ENCODE measurements at places on chromosomes 1 and 21.

GRCh38 chr1:86701731-86702130 lies 2.6 kb upstream of the SH3GLB1 start:
- DNase-seq = no peak

DNA sequence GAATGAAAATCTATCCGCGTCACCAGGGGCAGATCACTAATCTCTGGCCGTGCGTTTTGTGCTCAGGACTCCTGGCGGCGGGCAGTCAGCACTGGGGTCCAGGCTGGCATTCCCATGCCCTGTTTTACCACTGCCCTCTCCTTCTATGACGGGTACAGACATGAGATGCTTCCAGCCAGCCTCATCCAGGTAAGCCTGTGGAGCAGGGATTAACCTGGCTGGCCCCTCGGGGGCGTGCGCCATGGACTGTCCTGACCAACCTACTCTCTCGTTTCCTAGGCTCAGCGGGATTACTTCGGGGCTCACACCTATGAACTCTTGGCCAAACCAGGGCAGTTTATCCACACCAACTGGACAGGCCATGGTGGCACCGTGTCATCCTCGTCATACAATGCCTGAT lies 10.9 kb upstream of the CENPS start:
- DNase-seq = no peak

DNA sequence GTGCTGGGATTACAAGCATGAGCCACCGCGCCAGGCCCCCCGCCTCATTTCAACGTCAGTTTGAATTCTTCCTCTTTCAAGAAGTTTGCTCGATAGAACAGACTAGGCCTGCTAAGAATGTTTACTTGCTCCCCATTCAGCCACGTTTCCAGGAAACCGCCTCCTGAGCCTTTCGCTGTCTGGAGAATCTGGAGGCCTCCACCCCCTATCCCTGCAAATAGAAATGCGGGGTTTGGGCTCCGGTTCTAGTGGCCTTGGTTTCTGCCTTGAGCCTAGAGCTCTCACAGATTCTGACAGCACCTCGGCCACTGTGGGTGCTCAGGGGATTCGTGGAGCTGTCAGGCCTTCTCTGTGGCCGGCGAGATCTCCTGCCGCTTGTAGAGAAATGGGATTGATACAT lies 84.3 kb downstream of the UBIAD1 start:
- DNase-seq = no peak

GRCh38 chr1:193785850-193786420 lies 599.5 kb upstream of the B3GALT2 start:
- DNase-seq = no peak

DNA sequence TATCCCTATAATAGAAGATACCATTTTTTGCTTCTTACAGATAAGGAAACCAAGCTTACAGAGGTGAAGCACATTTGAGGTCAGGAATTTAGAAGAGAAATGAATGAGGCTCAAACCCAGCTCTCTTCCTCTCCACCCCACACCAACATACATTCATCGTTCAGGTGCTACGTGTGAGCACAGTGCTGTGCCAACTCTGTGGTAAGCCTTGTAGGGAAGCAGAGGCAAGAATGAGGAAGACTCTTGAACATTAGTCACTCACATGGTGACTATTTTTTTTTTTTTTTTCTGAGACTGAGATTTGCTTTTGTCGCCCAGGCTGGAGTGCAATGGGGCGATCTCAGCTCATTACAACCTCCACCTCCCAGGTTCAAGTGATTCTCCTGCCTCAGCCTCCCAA lies 314.0 kb downstream of the NTNG1 start:
- DNase-seq = no peak

DNA sequence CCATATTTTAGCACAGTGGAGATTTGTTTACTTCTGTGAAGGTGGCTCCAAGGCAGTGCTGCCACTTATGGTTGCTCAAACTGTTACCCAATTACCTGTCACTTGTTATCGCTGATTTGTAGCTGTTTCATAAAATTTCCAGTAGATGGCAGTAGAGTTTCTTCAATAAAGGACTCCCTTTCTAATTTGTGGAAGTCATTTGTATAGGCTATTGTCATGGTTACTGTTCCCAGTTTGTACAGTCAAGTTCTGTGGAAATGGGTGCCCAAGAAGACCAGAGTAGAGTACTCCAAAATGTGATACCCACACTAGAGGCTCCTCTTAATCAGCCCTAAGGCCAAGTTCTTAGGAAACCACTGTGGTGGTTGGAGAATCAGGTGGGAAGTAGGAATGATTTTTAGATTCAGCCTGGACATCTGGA lies 186.1 kb downstream of the CLEC20A start:
- DNase-seq = peak; percentile 51

- no peak for DNase-seq
These were observed 174.4 kb downstream of the PGBD5 start for GRCh38 chr1:230251644-230252191.

DNA sequence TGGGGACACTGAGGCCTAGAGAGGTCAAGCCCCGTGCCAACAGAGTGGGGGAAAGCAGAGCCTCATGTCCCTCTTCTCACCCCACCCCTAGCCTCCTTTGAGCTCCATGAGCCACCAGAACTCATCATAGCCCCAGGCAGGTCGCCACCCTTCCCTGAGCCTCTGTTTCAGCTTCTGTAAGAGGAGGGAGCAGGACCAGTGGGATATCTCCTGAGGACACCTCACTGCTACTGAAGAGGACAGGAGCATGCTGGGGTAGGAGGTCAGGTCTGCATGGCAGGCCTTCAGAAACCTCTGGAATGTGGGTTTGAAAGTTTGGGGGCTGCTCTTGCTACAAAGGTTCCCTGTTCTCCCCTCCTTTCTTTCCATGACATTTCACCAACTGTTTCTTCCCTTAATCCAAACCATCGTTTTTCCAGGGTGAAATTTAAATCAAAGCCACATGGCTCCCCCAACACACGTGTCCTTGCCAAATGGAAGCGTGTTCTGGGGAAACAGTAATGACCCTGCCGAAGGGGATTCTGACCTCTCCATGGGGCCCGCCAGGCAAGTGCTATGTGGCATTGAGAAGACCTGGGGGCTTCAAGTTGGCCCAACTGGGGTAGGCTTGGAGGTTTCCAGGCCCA lies 88.1 kb upstream of the RUNX3 start:
- no peak for DNase-seq

GRCh38 chr1:83692524-83693381 lies 306.2 kb downstream of the TTLL7 start:
- peak; percentile 27 for DNase-seq

DNA sequence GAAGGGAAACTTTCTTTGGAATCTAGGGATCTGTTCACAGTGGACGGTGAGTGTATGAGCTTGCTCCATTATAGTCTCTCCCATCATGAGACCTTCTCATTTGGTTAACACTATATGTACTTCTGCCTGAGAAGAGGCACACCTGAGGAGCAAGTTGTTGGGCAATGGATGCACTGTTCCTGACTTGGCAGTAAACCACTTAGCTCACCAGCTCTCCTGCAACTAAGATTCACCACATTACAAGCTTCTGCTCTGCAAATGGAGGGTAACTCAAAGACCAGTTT lies 10.2 kb downstream of the MACF1 start:
- DNase-seq = no peak

- DNase-seq = no peak
These were observed 1182.5 kb downstream of the MRPL39 start for GRCh38 chr21:24424776-24425175.

DNA sequence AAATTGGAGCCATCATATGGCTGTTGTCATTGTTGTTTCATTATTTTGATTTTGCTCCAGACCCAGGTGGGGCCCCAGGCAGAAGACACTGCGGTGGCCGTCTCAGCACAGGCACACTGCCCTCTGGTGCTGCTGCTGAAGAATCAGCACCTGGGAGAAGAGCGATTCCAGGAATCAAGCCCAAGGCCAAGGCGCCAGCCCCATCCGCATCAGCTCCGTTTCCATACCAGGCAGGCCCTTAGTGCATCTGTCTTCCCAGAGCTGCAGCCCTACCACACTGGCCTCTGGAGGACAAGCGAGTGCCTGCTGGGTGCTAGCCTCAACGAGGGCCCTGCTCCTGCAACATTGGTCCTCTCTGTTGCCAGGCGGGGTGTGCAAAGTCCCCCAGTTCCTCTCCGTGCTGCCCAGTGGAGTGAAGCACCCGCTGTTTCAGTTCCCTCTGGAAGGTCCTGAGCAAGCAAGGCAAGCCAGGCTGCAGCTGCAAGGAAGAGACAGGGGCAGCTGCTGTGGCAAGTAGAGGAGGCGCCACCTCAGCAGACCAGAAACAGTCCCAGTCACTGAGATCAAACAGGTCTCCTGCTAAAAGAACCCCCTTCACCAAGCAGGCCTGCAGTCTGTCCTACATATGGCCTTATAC lies 5.2 kb downstream of the GRIK3 start:
- no peak for DNase-seq

GRCh38 chr1:89023026-89023425 lies 360 bp upstream of the GBP3 start:
- no peak for DNase-seq

GRCh38 chr1:110462964-110463363 lies 12.0 kb downstream of the PROK1 start:
- no peak for DNase-seq

DNA sequence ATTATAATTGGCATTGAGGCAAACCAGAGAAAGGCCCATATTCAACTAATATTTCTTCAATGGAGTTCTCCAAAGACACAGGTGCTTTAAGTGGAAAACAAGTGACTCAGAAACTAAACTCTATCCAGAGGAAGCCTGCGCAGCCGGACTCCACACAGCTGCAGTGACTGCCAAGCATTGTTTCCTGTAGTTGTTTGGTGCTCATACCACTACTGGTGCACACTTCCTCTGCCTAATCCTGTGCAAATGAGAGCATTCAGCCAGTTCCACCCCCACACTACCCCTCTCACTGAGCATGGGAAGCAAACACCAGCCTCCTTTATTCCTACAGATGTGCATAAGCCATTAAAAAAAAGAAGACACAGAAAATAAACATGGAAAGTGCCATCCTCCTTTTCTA lies 102.9 kb downstream of the VAV3 start:
- no peak for DNase-seq

DNA sequence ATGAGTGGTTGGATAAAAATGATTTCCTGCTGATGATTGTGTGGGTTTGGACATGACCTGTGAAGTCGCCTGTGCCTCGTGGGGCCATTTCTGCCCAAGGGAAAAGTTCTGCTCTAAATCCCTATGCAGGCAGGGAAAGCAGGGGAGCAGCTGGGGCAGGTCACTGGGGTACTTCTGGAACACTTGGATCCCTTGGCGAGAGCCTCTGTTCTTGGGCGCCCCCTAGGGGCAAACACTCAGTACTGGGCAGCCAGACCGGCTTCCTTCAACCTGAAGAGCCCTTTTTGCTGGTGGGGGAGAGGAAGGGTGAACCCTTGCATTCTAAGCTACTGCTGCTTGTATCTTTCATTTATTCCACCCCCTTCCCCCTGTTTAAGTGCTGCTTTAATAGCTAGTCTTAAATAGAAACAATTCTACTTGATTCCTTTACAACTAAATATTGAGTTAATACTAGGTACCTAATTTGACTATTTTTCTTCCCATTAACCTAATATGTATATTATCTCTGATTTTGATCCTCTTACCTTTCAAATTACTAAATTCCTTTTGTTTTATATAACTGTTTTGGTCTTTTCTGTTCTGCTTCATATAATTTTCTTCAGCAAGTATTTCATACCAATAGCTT lies 5.1 kb upstream of the CLEC20A start:
- DNase-seq = peak; percentile 37

GRCh38 chr1:156498432-156499193 lies 2.0 kb downstream of the MEF2D start:
- DNase-seq = no peak

GRCh38 chr1:42970143-42970542 lies 11.5 kb upstream of the SLC2A1 start:
- no peak for DNase-seq

DNA sequence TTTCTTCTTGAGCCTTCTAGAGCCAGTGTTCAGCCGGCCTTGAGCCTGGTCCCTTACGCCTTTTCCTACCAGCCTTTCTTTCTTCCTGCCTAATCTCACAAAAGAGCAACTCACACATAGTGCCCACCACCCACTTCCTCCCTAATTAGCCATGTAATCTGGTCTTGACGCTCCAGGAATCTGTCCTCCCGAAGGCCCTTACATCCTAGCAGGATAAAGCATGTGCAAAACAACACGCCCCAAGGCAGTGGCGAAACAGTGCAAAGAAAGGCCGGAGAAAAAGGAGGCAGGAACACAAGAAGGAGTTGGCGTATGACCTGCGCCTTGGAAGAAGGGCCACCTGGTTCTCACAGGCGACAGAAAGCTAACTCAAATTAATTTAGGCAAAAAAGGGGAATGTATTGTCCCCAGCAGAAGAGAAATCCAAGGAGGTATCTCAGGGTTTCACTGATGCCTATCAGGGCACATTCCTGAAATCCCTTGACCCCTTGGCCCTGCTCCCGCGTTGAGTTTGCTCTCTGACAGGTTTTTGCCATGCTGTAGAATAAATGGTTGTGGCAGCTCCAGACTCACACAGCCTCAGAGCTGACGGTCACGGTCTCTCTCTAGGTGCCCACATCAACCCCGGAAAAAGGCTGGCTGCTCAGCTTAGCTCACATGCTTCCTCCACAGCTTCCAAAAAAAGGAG lies 79.0 kb downstream of the ZNF281 start:
- no peak for DNase-seq

DNA sequence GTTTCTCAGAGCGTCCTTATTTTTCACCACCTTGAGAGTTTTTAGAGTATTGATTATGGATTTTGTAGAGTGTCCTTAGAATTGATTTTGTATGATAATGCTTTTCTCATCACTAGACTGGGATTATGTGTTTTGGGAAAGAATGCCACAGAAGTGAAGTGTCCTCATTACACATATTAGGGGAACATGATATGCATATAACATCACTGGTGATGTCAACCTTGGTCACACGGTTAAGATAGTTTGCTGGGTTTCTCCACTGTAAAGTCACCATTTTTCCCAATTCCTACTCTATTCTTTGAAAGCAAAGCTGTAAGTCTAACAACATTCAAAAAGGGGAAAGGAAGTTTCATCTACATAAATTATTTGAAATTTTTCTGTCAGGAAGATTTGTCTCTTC lies 39.6 kb upstream of the PALMD start:
- DNase-seq = no peak

- DNase-seq = no peak
These were observed 27.5 kb upstream of the DNAJC6 start for GRCh38 chr1:65281846-65282245.

DNA sequence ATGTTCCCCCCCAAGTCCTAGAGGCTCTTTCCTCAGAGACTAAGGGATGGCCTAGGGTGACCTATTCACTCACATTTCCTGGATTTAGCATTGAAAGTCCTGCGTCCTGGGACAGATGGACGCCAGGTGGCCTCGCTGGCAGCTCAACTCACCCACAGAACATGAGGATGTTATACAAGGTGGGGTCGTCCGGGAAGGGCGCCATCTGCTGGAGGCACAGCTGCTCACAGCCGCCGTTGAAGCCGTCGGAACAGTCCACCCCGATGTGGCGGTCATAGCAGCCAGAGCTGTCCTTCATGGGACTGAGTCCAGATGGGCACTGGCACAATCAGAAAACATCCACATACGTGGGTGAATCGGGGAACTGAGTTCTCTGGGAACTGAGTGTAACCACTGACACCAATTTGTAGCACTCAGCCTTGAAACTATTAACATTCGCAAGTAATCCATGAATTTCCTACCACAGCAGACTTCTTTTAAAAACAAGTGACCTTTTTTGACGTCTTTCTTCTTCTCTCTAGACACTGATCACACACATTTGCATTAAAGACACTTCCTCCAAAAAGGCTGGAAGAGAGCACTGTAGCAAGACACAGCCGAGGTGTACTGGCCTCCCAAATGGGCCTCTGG lies 215.4 kb downstream of the ASTN1 start:
- no peak for DNase-seq
